ENCODE measurements at places on chromosomes 7 and 10. TPM values are rescaled to one million over a fixed set of nuclear protein-coding genes. Genes with fewer than 3 reads are reported as not detected.

- DNase-seq, result no peak
Measured at GRCh38 chr10:120732643-120733313, 118.4 kb upstream of the WDR11 start.

The TYW1B gene
- polyA plus RNA-seq, result 3.5 TPM

The SAP25 gene
- polyA plus RNA-seq, result not detected

GRCh38 chr7:148146346-148146745 lies 444.2 kb upstream of the C7orf33 start:
- no peak for DNase-seq

- no peak for DNase-seq
Measured at GRCh38 chr7:76424413-76425111, at the start of gene ZP3. Gene ZP3 (plus strand): TSS chr7:76424950. CDS start chr7:76424965, 15 bp downstream.

The CPED1 gene
- 47.6 TPM for polyA plus RNA-seq

DNA sequence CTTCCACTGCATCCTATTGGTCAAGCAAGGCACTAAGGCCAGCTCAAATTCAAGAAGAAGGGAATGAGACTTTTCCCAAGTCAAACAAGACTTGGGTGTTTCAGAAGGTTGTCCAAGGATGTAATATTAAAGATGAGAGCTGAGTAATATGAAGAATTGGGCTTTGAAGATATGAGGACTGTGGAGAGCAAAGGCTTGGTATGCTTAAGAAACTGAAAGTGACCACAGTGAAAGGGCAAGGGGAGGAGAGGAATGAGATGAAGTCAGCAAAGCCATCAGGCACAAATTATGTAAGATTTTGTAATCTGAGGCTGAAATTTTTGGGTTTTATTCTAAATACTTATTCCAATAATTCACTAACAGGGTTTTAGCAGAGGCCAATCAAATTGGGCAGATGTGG lies 38.6 kb upstream of the NPY start:
- DNase-seq, result no peak

DNA sequence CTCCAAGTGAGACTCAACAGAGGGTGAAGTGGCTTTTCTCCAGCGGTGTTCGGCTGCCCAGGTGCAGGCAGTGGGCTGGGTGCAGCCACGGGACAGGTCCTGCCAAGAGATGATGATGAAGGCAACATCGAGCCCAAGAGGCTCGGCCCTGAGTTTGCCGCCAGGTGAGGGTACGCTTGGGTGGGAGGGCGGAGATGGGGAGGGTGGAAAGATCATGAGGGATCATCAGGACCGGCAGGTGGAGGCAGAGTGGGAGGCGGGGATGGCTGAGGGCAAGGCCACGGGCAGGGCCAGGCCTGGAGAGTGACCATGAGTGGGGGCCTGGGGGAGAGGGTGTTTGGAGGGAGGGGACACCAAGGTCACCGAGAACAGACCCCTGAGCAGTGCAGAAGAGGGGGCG lies 17.8 kb upstream of the AMZ1 start:
- DNase-seq, result no peak

The KCNIP2 gene
- 0.61 TPM for polyA plus RNA-seq

GRCh38 chr10:3330663-3331062 lies 158.1 kb upstream of the PITRM1 start:
- peak; percentile 16 for DNase-seq

The ANKRD1 gene
- 0.53 TPM for polyA plus RNA-seq
